ENCODE measurements at places on chromosomes 13 and 19.

GRCh38 chr19:51714848-51715247 is 8.9 kb downstream of the HAS1 start:
- no peak for DNase-seq

GRCh38 chr19:366951-367350 is 22.4 kb upstream of the MIER2 start:
- DNase-seq = no peak

GRCh38 chr13:72763411-72763810 is 18.3 kb downstream of the DIS3 start:
- DNase-seq = no peak

GRCh38 chr19:34495416-34495815 is 13.9 kb downstream of the WTIP start:
- no peak for DNase-seq

- DNase-seq = no peak
Measured at GRCh38 chr13:30907121-30907861, 1.2 kb downstream of the MEDAG start.

- no peak for DNase-seq
Measured at GRCh38 chr19:39154629-39155100, 29.1 kb downstream of the PAK4 start.

DNA sequence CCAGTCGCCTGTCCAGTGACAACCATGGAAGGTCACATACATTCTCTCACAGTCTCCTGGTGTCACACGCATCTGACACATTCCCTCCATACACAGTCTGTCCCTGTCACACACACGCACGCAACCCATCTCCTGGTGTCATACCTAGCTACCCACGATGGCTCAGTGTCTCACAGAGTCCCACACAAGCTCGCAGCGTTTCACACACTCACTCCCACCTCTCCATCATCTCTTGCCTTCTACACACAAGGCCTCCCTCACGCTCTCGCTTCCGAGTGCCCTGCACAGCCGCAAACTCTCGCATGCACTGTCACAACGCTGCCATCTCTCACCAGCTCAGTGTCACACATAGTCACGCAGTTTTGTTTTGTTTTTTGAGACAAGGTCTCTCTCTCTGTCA is 1.2 kb upstream of the GNG8 start:
- no peak for DNase-seq

- no peak for DNase-seq
Measured at GRCh38 chr13:97499181-97499580, 65.2 kb downstream of the RAP2A start.

- no peak for DNase-seq
Measured at GRCh38 chr13:26605845-26606244, 48.4 kb downstream of the WASF3 start.

DNA sequence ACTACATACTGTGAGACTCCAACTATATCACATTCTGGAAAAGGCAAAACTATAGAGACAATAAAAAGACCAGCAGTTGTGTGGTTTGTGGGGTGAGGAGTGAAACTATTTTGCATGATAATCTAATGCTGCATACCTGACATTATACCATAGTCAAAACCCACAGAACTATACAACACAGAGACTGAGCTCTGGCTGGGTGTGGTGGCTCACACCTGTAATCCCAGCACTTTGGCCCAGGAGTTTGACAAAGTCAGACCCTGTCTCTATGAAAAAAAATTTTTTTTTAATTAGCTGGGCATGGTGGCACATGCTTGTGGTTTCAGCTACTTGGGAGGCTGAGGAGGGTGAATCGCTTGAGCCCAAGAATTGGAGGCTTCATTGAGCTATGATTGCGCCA is 11.9 kb downstream of the ZNF541 start:
- DNase-seq = no peak

- no peak for DNase-seq
Measured at GRCh38 chr19:58003174-58003828, 681 bp upstream of the ZNF606 start.

- DNase-seq = no peak
Measured at GRCh38 chr13:20126541-20127261, 34.2 kb downstream of the GJA3 start.

DNA sequence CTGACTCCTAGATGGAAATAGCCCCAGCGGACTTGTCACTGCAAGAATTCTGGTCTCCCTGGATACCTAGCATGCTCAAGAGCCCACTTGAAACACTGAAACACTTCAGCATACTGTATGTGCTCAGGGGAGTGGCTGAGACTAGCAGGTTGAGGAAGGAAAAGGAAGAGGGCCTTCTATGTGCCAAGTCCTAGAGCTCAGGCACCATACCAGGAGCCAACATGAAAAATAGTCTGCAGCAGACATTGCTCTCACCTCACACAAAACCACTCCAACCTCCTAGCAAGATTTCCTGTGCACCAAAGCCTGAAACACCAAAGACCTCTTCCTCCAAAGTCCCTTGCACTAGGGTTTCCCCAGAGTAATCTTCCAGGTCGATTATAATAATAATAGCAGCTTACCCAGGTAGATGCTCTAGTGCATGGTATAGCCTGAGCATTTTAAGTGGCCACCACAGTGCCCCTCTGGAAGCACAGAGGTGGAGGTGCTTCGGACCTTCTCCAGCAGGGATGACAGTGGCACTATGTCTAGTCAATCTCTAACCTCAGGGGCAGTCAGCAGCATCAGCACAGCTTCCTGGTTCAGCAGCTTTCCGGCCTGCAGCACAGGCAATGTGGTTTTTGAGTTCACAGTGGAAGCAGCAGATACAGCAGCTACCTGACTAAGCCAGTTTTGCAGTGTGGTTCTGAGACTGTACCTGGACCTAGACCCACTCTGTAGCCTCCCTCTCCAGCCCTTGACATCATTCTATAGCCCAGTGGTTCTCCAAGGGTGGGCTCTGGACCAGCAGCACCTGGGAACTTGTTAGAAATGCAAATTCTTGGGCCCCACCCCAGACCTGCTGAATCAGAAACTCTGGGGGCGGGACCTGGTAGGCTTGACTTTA is 45.6 kb upstream of the UBE2L5 start:
- DNase-seq = peak; percentile 45

- DNase-seq = no peak
Measured at GRCh38 chr19:5767949-5768348, 16.6 kb downstream of the PRR22 start.

DNA sequence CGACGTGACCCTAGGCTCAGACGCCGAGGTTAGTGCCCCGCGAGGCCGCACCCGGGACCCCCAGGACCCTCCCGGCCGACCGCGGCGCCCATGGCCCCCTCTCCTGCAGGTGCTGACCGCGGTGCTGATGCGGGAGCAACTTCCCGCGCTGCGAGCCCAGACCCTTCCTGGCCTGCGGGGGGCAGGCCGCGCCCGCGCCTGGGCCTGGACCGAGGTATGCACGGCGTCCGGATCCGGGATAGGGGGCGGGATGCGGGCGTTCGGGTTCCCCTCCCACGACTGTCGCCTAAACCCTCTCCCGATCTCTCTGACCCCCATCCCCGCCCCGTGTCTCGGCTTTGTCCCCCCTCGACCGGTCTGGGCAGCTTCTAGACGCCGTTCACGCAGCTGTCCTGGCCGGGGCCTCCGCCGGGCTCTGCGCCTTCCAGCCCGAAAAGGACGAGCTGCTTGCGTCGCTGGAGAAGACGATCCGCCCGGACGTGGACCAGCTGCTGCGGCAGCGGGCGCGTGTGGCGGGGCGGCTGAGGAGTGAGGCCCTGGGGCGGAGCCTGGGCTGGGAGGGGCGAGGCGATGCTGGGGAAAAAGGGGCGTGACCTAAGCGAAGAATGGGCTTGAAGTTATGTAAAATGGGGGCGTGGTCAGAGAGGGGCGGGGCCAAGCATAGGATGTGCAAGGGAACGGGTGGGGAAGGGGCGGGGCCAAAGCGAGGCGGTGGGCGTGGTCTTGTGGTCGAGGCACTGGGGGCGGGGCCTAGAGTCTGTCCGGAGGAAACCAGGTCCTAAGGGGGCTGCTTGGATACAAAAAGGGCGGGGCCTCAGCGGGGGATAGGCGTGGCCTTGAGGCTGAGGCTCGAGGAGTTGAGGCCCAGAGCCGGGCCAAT is 16.0 kb upstream of the COLGALT1 start:
- DNase-seq = peak; percentile 96

- no peak for DNase-seq
Measured at GRCh38 chr13:114021464-114022308, 47.8 kb upstream of the C13orf46 start.

DNA sequence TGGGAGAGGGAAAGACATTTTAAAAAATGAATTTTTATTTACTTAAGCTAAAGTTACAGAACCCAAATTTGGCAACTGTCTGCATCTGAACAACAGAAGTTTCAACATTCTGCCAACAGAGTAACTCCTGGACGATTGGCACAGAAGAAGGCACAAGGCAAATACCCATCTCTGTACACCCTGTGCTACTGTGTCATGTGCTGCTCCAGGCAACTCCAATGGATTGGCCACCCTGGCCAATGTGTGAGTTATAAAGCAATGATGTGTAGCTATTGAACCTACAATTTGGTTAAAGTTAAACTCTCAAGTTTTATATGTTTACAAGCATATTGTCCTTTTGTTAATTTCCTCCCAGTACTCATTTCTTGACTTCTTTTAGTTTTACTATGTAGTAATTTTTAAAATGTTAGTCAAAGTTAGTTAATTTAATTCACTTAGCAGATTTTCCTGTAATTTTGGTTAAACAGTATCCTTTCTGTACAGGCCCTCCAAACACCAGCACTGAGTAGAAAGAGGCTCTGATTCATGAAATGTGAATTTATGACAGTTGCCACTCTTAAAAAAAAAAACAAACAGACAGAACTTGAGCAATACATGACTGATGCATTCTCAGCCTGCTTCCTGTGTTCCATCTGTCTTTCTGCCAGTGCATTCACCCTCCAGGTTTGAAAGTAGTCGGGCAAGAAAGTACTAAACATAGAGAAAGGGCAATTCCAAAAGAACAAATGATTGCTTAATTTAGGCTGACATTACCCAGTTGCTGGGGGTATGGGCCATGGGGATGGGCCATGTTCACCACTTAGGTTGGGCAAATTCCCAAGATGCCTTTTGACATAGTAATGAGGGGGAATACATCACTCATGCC is 5.9 kb downstream of the STARD13 start:
- DNase-seq = no peak

DNA sequence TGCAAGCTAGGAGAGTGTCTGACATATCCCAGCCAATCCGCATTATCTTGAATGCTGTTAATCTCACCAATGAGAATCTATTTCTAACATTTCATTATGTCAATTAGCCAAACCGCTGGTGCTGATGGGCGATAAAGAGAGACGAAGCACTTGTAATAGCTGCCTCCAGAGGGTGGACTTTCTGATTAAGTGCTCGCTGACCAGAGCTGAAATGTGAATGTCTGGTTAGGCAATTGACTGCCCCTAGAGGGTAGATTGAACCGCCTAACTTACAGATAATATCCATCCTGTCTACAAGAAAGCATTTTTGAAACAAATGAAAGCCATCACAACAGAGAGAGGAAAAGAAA is 552 bp upstream of the GRWD1 start:
- no peak for DNase-seq

DNA sequence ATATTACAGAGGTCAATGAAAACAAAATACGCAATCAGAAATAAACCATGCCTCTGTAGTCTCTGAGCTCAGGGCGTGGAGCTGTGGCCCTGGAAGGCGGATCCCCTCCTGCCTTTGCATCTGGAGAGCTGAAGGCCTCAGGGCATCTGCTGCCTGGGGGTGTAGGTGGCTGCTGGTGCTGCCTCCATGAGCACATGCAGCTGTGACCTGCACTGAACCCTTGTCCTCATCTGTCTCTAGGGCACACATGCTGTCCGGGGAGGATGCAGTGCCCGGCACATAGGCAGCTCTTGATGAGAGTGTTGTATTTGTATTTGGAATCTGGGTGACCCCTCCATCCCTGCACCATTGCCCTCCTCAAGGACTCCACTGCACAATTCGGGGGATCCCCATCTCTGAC is 185.7 kb downstream of the TEX29 start:
- DNase-seq = no peak

DNA sequence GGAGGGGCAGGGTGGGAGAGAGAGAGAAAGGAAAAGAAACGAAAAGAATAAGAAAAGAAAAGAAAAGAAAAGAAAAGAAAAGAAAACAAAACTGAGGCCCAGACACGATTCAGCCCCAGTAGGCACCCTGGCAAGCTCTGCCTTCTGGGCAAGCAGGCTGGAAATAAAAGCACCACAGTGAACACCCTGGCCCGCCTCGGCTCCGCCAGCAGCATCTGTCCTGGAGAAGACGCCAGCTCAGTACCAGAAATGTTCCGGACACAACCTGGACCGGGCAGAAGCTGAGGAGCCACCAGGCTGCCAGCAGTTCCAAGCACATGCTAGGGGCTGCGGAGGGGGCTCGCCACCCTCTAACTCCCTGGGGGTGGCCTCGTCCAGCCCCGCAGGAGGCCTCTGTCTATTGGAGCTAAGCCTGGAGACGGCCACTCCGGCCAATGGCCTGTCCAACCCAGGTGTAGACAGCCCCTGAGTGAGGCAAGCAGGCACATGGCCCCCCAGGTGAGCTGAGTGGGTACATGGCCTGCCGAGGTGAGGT is 11.4 kb upstream of the CPAMD8 start:
- DNase-seq = no peak

DNA sequence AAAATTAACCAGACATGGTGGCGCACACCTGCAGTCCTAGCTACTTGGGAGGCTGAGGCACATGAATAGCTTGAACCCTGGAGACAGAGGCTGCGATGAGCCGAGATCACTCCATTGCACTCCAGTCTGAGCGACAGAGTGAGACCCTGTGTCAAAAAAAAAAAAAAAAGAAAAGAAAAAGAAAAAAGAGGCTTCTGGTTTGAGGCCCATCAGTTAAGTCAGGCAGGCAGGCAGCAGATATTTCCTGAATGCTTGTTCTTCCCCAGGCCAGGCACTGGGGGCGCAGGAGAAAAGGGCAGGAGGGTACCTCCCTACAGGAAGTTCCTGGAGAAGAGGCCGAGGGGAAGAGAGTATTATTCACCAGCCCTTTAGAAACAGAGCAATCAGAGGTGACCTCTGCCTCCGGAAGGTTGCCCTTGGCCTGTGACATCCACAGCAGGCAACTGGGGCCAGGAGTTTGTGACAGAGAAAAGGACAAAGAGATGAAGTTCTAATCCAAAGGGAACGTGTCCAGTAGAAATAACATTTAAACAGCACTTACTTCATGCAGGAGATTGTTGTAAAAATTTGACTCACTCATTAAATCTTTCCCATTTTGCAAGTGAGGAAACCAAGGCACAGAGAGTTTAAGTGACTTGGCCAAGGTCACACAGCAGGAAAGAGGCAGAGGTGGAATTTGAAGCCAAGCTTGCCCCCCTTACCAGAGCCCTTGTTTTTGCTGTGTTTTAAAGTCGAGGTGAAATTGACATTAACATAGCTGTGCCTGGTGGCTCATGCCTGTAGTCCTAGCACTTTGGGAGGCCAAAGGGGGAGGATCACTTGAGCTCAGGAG is 4.3 kb upstream of the RLN3 start:
- DNase-seq = no peak

GRCh38 chr19:54203151-54203611 is 2.5 kb downstream of the RPS9 start:
- DNase-seq = no peak

GRCh38 chr13:111650626-111651025 is 330.2 kb downstream of the TEX29 start:
- no peak for DNase-seq

DNA sequence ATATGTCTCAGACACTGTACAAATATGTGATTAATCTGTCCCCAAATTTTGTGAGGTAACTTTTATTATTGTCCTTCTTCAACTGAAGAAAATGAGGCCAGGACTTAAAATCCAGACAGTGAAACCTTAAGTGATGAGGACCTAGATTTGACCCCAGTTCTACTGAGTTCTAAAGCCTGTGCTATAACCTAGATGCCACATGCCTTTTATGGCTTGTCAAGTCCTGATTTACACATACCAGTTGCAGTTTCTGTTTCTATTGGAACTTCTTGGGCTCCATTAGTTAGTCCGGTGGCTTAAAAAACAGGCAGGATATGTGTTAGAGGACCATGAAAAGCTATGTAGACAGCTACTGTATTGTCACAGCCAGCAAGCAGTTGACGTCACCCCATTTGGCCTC is 436.5 kb upstream of the KLHL1 start:
- DNase-seq = no peak

Measured in activated B cell treated with CpG ODN at 0.5 μM for 24 hours (primary cell).